ENCODE measurements at places on chromosomes 4 and X.

DNA sequence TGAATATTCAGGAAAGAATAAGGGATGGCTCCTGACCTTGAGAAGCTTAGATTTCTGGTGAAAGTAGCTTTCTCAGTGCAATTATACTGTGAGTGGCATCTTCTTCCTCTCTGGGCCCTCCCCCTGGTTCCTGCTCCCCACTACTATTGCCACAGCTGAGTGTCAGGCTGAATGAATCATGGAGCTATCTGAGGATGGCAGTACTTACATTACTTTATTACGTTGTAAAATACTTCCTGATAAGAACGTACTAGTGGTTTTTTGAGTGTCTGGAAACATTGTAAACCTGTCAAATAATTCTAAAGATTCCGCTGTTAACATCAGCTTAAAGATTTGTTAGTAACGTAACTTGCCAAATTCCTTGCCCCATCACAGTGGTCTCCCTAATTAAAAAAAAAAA, 36.2 kb downstream of the ARHGAP10 start:
- DNase-seq, result no peak

DNA sequence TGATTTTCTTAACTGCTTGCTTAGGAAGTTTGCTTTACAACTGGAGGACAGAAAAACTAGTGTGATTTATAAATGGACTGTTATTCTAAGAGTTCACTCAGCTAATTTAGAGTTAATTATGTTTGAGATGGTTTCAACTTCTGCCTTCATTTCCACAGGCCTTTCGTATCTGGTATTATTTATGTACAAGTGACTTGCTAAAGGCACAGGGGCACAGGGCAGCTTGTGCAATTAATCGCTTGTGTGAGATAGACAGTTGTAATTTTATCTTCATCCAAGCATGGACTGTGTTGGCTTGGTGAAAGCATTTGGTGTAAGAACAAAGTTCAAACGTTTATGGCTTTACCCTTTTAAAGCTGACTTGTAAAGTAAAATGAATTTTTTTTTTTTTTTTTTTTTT, 38.3 kb downstream of the GPAT3 start:
- DNase-seq, result no peak

DNA sequence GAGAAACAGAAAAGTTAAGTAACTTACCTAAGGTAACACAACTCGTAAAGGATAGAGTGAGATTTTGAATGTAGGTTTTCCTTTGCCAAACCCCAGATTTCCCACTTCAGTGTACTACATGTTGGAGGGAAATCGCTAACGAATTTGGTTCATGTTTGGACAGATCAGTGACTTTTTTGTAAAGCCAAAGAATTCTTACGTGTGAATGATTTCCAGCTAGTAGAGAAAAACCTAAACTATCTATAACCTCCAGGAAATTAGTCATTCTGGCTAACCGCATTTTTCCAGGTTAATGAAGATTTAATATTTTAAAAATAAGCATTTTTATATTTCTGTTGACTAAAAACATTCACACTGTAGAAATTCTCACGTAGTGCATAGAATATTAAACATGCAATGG, 7.2 kb downstream of the TENM3 start:
- DNase-seq, result no peak

DNA sequence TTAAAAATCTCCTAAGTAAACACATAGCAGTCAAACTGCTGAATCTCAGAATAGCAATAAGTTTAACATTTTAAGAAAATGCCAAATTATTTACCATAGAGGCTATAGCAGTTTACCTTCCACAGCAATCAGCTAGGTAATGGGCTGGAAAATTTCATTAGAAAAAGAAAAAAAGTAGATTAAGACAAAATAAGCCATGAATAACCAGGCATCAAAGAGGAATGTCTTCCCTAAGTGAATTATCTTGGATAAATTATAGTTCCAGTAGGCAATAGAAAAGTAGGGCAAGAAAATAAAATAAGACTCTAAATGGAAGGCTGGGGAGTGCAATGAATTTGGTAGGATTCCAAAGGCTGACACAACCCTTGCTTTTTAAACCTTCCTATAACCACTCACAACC, 722.8 kb downstream of the TRAM1L1 start:
- DNase-seq, result no peak

DNA sequence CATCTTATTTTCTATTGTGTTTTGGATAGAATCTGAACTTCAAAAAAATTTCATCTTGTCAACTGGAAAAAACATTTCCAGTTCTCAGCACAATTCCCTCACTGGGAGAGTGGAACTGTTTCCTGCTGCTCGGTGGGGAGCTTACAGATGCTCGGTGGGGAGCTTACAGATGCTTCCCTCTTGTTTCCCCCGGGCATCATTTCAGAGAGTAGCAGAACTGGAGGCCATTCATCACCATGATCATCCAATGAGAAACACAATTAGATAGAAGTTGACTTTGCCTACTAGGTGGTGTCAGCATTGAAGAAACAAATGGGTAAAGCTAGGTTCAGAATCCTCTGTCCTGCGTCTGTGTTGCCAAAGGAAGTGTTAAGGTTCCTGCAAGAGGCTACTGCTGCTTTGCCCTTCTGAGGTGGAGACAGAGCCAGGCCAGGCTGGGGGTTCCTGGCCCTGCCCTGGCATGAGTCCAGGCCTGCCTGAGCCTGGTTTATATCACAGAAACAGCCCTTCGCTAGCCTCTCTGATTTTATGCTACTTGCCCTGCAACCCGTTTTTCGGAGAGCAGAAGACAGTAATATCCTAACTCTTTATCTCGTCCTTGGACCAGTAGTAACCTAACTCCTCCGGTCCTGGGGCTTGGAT, 70.6 kb downstream of the TAPT1 start:
- DNase-seq, result no peak

- DNase-seq, result no peak
These were observed 58.6 kb upstream of the ALB start for GRCh38 chr4:73345399-73345975.

- DNase-seq, result no peak
These were observed 37.0 kb upstream of the CD99L2 start for GRCh38 chrX:150935467-150935866.

DNA sequence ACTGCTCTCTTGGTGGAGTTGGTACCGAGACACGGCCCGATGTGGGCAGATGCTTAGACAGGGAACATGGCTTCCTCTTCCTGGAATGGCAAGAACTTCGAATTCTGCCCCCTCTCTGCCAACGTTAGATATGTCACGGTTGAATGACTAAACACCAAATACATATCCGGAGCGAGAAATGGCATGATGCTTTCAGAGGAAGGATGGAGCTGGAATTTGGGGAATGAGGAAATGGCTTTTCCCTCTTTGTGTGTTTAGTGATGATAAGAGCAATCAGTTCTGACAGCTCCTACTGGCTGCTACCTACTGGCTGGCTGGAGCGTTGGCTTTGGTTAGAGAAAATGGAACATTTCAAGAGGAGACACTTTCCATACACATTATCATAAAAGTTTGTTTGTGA, 140.0 kb downstream of the DHRSX start:
- no peak for DNase-seq
